ENCODE measurements at places on chromosomes 6 and 20.

- DNase-seq = no peak
These were observed 60.2 kb downstream of the MYH7B start for GRCh38 chr20:35015863-35016193.

DNA sequence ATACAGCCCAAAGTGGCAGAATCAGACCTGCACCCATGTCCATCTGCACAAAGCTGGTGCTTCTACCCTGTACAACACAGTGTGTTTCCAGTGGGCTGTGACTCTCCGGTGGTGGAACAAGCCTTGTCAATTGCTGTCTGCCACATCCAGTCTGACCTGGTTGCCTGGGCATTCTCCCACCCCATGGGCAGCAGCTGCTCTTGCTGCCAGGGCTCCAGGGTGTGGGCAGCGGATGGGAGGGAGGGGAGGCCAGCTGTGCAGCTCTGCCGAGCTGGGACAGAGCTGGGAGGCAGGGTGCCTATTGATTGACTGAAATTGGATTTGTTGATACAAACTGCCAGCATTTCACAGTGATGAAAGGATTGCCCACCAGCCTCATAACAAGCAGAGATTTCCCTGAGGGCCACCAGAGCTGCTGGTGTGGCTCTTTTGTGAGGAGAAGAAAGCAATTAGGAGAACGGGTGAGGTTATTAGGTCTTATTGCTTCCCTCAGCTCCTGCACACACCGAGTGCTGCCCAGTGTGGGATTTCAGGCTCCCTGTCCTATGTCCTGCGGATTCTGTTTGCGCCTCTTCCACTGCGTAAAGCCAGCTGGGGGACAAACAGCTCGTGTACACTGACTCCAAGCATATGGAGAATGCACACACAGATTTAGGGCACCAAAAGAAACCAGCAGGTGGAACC lies 150.8 kb downstream of the NRN1 start:
- no peak for DNase-seq

- no peak for DNase-seq
These were observed 394.7 kb downstream of the THBS2 start for GRCh38 chr6:168858926-168859325.

- DNase-seq = no peak
These were observed 340.3 kb downstream of the EPHA7 start for GRCh38 chr6:93079061-93079460.

- DNase-seq = no peak
These were observed 1293.3 kb downstream of the EPHA7 start for GRCh38 chr6:92126088-92126487.

All from SK-N-MC (cell line).